ENCODE measurements at places on chromosomes 4 and X.

DNA sequence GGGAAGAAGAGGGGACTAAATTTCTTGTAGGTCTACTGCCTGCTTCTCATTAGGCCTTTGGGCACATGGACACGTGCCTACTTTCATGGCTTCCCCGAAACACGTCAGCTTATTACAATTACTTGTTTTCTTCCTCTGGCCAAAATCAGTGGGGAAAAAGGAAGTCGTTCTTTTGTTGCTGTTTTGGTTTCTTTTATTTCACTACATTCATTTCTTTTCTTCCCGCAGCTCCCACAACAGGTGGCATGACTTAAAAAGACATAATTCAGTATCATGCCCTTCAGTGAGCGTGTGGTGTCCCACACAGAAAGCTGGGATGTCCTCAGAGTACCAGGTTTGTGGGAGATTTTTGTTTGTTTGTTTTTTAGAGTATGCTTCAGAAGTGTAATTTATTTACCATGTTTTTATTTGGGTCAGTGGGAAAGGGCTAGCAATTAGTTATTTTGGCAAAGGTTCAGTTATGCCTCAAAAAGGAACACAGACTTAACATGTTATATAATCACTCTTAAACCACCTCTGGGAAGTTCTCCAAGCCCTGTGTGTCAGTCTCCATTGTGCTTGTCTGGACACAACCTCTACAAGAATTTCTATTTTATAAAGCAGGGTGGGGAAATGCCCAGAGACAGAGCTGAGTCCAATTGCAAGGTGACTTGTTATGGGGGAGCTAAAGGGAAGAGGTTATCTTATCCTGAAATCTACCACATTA, 44.2 kb upstream of the SPRY1 start:
- no peak for DNase-seq

DNA sequence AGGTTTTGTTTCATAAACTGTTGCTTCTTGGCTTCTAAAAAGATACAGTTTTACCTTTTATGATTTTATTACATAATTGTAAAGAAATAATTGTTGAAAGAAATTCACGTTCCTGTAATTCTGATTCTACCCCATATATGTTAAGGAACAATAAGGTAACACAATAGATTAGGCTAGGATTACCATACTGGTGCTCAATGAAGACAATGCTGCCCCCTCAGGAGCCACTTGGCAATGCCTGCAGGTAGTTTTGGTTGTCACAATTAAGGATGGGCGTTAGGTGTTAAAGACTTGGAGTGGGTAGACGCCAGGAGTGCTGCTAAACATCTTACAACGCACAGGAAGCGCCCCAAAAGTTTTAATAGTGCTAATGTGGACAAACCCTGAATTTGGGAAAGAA, 133.2 kb downstream of the NLGN4X start:
- no peak for DNase-seq

- no peak for DNase-seq
These were observed 1.3 kb downstream of the FAM149A start for GRCh38 chr4:186105647-186106321.

DNA sequence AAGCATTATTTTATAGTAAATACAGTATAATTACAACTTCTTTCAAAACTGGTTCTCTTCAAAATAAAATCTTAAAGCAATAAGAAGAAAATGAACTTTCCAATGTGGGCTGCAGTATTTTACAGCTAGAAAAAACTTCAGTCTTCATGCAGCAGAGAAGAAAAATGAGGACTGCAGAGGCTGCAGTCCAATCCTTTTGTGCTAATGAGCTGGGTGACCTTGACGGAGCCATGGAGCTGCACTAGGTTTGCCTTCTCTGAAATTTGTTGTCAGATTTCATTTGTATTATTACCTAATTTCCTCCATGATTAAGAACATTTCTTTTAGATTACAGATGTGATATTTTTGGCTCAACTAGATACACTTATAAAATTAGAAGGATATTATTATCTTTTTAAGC, 245.2 kb upstream of the ADAMTS3 start:
- no peak for DNase-seq

DNA sequence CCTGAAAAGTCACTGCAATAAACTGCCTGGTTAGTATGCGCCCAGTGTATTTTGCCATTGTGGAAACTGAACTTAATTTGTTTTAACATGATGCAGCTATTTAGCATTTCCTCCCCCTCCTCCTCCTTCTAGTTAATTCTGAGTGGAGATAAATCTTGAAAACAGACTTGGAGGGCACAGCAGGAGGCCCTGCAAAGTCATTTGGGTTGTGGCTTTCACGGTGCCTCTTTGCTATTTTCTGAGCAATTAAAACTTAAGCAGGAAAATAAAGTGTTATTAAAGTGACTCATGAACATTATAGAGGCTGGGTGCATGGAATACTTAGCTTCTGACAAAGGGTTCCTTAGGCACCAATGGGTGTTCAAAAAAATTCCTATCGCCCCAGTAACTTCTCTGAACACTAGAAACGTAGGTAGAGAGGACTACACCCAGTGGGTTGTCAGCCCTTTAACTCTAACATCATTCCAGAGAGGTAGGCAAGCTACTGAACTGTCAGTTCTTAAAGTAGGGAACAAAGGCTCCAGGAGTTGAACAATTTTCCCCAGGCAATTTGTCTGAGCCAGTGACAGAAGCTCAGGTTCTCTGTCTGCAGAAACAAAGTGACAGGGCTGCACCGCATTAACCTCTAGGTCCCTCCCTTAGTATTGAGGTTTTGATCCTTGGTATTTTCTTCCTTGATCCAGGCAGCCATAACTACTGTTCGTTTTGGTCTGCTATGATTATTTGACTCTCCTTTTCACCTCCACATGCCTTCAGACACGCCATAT, 158.3 kb upstream of the KIT start:
- DNase-seq, result no peak

- DNase-seq, result no peak
These were observed 100.9 kb upstream of the NR3C2 start for GRCh38 chr4:148542922-148543623.

GRCh38 chr4:2058264-2059045, 672 bp upstream of the NAT8L start:
- DNase-seq, result no peak
